ENCODE measurements at places on chromosomes 11 and 22.

DNA sequence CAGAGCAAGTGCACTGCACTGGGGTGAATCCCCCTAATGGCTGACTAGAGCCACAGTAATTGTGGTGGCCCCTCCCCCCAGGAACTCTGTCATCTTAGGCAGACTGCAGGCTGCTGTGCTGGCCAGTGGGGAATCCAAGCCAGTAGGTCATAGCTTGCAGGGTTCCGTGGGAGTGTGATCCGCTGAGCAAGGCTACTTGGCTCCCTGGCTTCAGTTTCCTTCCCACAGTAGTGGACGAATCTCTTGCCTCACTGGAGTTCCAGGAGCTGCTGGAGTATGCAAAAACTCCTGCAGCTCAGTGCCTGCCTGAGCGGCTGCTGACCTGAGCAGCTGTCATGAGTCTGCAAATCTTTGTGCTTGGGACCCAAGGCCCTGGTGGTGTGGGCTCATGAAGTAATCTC lies 13.2 kb downstream of the OOSP3 start:
- DNase-seq, result no peak

- no peak for DNase-seq
These were observed 119.1 kb downstream of the WT1 start for GRCh38 chr11:32316232-32316631.

- no peak for DNase-seq
These were observed 789 bp downstream of the SIK2 start for GRCh38 chr11:111602865-111603610.

DNA sequence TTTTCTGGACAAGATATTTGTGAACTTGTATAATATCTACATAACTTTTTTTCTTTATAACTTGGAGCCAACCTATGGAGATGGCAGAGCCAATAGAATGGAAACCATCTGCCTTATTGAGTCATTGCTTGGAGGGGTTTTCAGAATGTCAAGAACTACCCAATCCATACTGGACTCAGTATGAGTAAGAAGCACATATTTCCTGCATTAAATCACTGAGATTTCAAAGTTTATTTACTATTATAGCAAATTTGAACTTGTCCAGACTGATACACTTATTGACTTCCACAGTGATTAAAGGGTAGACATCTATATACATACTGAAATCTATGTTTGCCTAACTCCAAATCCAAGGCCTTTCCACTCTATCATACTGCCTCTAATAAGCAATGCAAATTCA lies 704.0 kb downstream of the KCNA4 start:
- DNase-seq, result no peak

DNA sequence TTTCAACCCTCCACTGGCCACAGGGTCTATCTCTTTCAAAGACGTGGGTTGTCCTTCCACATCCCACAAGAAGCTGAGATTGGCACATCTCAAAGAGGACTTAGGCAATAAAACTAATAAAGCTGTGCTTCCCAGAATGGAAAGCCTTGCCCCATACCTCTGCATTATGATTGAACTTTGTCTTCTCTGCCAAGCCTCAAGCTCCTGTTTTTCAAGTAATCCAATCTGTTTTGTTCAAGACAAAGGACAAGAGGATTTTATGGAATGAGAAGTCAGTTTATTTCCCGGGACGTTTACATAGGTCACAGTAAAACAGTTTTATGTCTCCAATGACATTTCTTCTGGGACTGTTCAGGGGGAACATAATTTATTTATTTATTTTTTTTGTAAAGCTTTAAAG lies 108.4 kb downstream of the GALNT18 start:
- DNase-seq, result no peak

- no peak for DNase-seq
These were observed 135.8 kb downstream of the SNX19 start for GRCh38 chr11:130780437-130780836.
